ENCODE measurements at places on chromosomes 11 and 22. TPM values are rescaled to one million over a fixed set of nuclear protein-coding genes. Genes with fewer than 3 reads are reported as not detected.

Gene CD6
- not detected for total RNA-seq

Gene GLYATL2
- total RNA-seq, result 3.4 TPM

Gene CELSR1
- 8.8 TPM for total RNA-seq

Gene RIMBP3C
- total RNA-seq, result 1.3 TPM

Gene NLRP14
- 1.6 TPM for total RNA-seq

Gene TRIOBP
- total RNA-seq, result 35.7 TPM

Gene RTN4R
- total RNA-seq, result 14.7 TPM

Gene KRTAP5-7
- not detected for total RNA-seq

Gene NNMT
- total RNA-seq, result 2.8 TPM

Gene MYOD1
- not detected for total RNA-seq

Gene KRTAP5-1
- not detected for total RNA-seq

Gene SLC6A5
- total RNA-seq, result not detected

Gene MAP6
- 137 TPM for total RNA-seq

Gene PCSK7
- total RNA-seq, result 48.5 TPM

Gene DEPDC7
- total RNA-seq, result 4.7 TPM

Gene POTEH
- not detected for total RNA-seq

Gene CRYBB2
- total RNA-seq, result not detected

Gene PGAP2
- total RNA-seq, result 25.0 TPM

Gene PDE3B
- total RNA-seq, result 52.0 TPM

Gene RASL10A
- total RNA-seq, result 21.3 TPM

Gene IFTAP
- 58.5 TPM for total RNA-seq

Gene CLCF1
- total RNA-seq, result 0.31 TPM
